ENCODE measurements at places on chromosomes 1 and 21.
A peak's percentile ranks its signal among the peaks of the same experiment; 100 is the strongest.

- H3K4me1 ChIP-seq, result no peaks in the 10 kb centered on the region
- no peak for DNase-seq
- H3K4me3 ChIP-seq, result no peak overlapping the region
- H3K27ac ChIP-seq, result no peak overlapping the region
- H3K36me3 ChIP-seq, result no peaks in the 10 kb centered on the region
These were observed 12.8 kb upstream of the NRIP1 start for GRCh38 chr21:15077529-15078145.

- no peak overlapping the region for H3K4me3 ChIP-seq
- peaks cover 12% of the 10 kb centered on the region for H3K4me1 ChIP-seq
- no peaks in the 10 kb centered on the region for H3K36me3 ChIP-seq
- H3K27me3 ChIP-seq, result no peaks in the 10 kb centered on the region
These were observed 49.1 kb downstream of the TRABD2B start for GRCh38 chr1:47948126-47948525.

DNA sequence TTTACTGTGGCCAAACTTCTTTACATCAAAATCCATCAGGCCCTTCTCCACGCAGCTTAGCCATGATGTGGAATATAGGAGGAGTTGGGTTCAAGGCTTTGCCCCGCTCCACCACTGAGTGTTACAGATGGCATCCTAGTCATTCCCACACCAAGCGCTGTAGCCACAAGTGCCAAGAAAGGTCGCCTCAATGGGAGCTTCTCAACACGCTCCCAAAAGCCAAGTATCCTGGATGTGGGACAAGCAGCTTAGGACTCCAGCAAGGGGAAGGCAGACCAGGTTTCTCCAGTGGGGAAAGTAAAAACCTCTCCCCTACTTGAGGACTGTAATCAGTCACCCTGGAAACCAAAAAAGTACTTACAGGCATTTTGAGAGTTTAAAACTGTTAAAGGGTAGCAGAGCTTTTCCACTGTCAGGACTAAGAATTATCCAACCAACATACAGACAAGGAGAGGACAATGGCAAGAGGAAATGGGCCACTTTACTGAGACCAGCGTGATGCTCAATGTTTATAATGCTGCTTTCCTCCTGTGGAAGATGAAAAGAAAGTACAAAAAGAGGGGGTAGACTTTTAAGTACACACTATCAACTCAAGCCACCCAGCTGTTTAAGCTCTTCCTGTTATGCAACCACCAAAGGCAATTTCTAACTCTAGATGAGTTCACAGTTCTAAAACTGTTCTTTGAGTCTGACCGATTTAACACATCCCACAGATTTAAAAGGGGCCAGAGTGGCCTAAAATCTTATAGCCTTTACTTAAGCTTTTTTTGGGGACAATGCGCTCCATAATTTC, 120.7 kb upstream of the KRTAP19-8 start:
- DNase-seq, result no peak
- peaks cover 6% of the 10 kb centered on the region for H3K27me3 ChIP-seq
- H3K36me3 ChIP-seq, result no peaks in the 10 kb centered on the region
- H3K27ac ChIP-seq, result no peak overlapping the region

DNA sequence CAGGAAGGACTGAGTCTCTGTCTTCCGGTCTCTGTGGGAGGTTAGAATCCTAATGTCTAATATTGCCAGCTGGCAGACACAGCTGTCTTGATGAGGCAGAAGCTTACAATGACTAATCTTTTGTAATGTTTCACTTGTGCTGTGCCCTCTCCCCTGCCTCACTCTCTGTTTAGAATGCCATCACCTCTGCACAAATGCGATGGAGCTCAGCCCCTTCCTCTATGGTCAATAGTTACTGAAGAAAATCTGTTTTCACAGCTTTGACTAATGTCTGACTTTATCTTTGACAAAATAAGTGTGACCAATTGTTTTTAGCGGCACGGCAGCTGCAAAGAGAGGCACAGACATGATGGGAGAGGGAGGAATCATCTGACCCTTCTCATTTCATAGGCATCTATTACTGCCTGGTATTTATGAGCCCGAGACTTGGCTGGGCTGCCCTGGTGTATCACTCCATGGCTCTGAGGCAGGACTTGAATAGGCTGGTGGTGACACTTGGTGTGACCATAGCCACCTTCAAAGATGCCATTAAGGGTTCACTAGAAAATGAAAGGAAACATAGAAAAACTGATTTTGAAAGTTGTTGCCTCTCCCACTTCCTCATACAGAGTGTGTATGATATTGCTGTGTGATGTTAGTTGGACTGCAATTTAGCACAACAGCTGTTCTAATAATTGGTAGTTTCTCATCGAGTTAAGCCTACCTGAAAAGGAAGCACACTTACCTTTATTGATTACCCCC, 163.2 kb upstream of the NBPF11 start:
- no peaks in the 10 kb centered on the region for H3K4me1 ChIP-seq
- peaks cover 74% of the 10 kb centered on the region for H3K27me3 ChIP-seq
- DNase-seq, result no peak
- H3K4me3 ChIP-seq, result no peak overlapping the region
- no peak overlapping the region for H3K27ac ChIP-seq
- no peaks in the 10 kb centered on the region for H3K36me3 ChIP-seq

- H3K4me1 ChIP-seq, result peaks cover 54% of the 10 kb centered on the region
- no peak overlapping the region for H3K4me3 ChIP-seq
- DNase-seq, result peak; percentile 47
- H3K27ac ChIP-seq, result no peak overlapping the region
- peaks cover 90% of the 10 kb centered on the region for H3K27me3 ChIP-seq
These were observed 5.7 kb downstream of the GFI1 start for GRCh38 chr1:92480813-92481598.

DNA sequence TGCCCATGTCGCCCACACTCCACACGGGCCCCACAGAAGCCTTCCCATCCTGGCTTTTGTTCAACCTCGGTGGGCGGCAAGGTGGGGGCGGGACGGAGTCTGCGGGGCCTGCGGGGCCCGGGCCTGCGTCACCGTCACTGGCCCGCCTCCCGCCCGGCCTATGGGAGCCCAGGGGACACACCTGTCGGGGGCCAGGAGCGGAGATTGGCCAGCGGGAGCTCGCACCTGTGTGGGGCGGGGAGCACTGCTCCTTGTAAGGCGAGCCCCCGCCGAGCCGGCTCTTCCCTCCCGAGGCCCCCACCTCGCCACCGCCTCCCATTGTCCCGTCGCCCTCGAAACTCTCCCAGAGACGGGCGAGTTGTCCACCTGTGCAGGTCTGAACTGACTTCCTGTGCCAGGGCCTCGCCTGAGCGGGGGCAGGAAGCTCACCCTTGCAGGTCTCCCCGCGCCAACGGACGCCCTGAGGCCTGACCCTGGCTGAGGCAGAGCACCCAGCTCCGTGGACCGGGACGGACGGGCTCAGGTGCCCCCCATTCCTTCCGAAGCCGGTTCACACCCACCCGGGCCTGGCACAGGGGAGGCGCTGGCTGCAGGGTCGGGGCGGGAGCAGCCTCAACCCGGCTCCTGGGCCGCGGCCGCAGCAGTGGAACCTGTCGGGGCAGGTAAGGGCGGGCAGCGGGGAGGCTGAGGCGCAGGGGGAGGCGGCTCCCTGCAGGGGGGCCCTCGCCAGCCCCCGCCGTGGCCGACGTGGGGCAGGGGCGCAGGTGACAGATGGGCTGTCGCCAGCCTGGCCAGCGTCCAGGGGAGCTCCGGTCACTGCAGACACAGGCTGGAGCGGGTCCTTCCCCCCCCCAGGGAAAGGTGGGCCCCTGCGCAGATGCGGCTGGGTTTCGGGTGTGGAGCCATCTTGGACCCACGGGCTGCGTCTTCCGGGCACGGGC, 10.8 kb upstream of the TTLL10 start:
- peaks cover 9% of the 10 kb centered on the region for H3K36me3 ChIP-seq
- peak overlapping the region; percentile 95 for H3K4me3 ChIP-seq
- peaks cover 65% of the 10 kb centered on the region for H3K4me1 ChIP-seq
- H3K27ac ChIP-seq, result peak overlapping the region; percentile 98
- DNase-seq, result peak; percentile 98
- peaks cover 3% of the 10 kb centered on the region for H3K27me3 ChIP-seq

- no peaks in the 10 kb centered on the region for H3K27me3 ChIP-seq
- no peak for DNase-seq
- no peaks in the 10 kb centered on the region for H3K36me3 ChIP-seq
- no peaks in the 10 kb centered on the region for H3K4me1 ChIP-seq
These were observed 14.8 kb downstream of the LYST start for GRCh38 chr1:235851939-235852338.

- DNase-seq, result no peak
- peaks cover 36% of the 10 kb centered on the region for H3K4me1 ChIP-seq
- peak overlapping the region; percentile 91 for H3K27ac ChIP-seq
- no peaks in the 10 kb centered on the region for H3K27me3 ChIP-seq
These were observed 3.7 kb downstream of the ATP1B1 start for GRCh38 chr1:169110236-169110635.

DNA sequence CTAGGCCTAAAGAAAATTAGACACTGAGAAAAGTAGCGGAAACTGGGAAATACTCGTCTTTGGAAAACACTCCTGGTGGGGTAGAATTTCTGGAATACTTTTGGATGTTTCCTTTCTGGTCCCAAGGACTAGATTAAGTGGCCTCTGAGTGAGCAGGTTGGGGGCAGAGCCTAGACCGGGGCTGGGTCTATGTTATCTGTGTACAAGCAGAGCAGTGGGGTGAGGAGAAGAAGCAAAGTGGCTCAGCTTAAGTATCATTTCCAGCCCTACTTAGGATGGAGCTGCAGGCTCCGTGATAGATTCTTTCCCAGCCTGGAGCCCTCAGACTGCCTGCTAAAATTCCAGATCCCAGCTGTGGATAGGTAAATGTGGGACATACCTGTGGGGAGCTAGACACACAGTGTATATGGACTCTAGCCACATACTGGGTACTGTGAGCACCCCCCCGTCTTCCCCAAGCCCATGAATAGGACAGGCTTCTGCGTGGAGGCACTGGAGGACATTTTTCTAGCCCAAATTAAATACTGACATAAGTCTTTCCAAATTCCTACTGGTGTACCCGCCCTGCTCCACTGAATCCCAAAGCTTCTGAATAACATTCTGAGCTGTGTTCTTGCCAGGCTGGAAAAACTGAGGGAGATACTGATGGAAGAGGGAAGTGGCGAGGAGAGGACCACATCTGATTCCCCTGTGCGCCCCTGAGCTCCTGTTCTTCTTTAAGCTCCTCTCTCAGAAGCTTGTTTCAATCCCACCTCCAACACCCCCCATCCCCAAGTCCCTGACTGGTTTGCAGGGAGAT, 6.8 kb downstream of the FMOD start:
- H3K4me1 ChIP-seq, result peaks cover 34% of the 10 kb centered on the region
- H3K36me3 ChIP-seq, result peaks cover 22% of the 10 kb centered on the region

DNA sequence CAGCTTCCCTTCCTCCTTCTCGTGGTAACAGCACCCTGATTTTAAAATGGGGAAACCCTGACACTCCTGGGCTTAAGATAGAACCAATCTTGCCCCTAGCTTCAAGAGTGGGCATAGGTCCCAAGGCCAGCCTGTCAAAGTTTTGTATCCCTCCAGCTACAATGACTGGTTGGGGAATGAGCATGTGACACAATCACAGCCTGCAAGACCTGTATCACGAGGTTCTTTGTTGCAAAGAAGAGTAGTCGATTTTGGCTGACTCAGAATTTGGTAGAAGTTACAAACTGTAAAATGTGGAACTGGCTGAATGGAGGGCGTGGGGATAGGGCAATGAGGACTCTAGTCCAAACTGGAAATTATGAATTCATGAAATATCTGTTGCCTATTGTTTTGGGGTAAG, 18.7 kb downstream of the CTSK start:
- H3K27me3 ChIP-seq, result no peaks in the 10 kb centered on the region
- no peaks in the 10 kb centered on the region for H3K4me1 ChIP-seq
- no peak overlapping the region for H3K27ac ChIP-seq
- H3K36me3 ChIP-seq, result no peaks in the 10 kb centered on the region
- no peak for DNase-seq

- H3K36me3 ChIP-seq, result peaks cover 38% of the 10 kb centered on the region
- H3K4me3 ChIP-seq, result no peak overlapping the region
- DNase-seq, result no peak
- no peak overlapping the region for H3K27ac ChIP-seq
- H3K4me1 ChIP-seq, result peaks cover 15% of the 10 kb centered on the region
These were observed 4.5 kb downstream of the SLC30A2 start for GRCh38 chr1:26041401-26041800.

GRCh38 chr1:12516741-12517140, 101.3 kb downstream of the DHRS3 start:
- H3K36me3 ChIP-seq, result peaks cover 4% of the 10 kb centered on the region
- H3K4me3 ChIP-seq, result no peak overlapping the region
- DNase-seq, result no peak
- no peaks in the 10 kb centered on the region for H3K4me1 ChIP-seq
- no peak overlapping the region for H3K27ac ChIP-seq
- H3K27me3 ChIP-seq, result no peaks in the 10 kb centered on the region

GRCh38 chr1:37614105-37614504, 18.4 kb upstream of the GNL2 start:
- H3K4me1 ChIP-seq, result no peaks in the 10 kb centered on the region
- no peaks in the 10 kb centered on the region for H3K36me3 ChIP-seq
- no peak overlapping the region for H3K27ac ChIP-seq

DNA sequence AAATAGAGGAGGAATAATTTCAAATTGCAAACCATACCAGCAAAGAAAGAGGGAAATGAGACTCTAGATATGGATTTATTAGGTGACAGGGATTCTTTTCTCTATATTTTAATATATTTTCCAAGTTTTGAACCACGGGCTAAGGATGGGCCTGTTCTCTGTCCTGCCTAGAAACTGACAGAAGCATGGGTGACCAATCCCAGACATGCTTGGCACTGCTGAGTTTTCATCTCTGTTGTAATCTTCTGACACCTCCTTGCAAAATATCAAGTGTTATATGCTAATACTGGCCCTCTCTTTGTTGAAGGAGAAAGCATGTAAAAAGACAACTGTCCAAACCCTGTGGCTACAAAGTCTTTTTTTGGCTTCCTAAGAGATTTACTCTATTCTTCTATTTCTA, 774 bp upstream of the ANGPTL7 start:
- H3K27ac ChIP-seq, result no peak overlapping the region
- H3K4me1 ChIP-seq, result no peaks in the 10 kb centered on the region
- H3K4me3 ChIP-seq, result no peak overlapping the region
- no peak for DNase-seq
- no peaks in the 10 kb centered on the region for H3K27me3 ChIP-seq
- peaks cover 55% of the 10 kb centered on the region for H3K36me3 ChIP-seq

- DNase-seq, result no peak
- H3K4me3 ChIP-seq, result no peak overlapping the region
- H3K27me3 ChIP-seq, result no peaks in the 10 kb centered on the region
- H3K4me1 ChIP-seq, result peaks cover 16% of the 10 kb centered on the region
- H3K36me3 ChIP-seq, result no peaks in the 10 kb centered on the region
These were observed 6.2 kb upstream of the AADACL3 start for GRCh38 chr1:12709696-12710095.

GRCh38 chr1:3611170-3612019, at the start of gene MEGF6:
TSS of gene MEGF6 (minus strand) at chr1:3611508. CDS start at chr1:3611268, 240 bp downstream.
- peak; percentile 59 for DNase-seq
- no peaks in the 10 kb centered on the region for H3K36me3 ChIP-seq
- H3K27ac ChIP-seq, result no peak within 1 kb of the TSS
- H3K4me3 ChIP-seq, result peak within 1 kb of the TSS; percentile 32
- H3K4me1 ChIP-seq, result peaks cover 23% of the 10 kb centered on the region
